ENCODE measurements at places on chromosomes 6 and 20. TPM values are rescaled to one million over a fixed set of nuclear protein-coding genes. Genes with fewer than 3 reads are reported as not detected.

DNA sequence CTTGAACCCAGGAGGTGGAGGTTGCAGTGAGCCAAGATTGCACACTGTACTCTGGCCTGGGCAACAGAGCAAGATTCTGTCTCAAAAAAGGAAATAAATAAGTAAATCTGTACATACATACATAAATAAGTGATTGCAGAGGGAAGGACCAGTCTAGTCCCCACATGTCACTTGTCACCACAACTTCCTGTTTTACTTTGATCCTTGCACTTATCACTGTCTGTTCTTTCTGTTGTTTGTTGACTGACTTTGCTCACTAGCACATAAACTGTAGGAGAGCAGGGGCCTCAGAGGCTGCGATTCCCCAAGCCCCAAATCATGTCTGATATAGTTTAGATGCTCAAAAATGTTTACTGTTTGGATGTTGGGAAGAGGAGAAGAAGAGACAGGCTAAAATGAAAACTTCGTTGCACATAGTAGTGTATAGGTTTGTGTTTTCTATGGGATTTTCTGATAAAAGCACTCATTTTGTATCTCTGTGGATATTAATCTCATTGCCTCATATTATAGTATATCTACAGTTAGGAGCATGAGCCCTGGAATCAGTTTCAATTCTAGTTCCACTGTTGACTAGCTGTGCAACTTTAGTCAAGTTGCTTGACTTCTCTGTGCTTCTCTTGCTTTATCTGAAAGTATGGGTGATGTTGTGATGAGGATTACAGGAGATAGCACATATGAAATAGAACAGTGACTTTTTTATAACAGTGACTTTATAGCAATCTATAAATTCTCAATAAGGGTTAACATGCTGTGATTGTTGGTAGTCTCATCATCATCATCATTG, 165.0 kb downstream of the TBC1D7 start:
- no peak for DNase-seq

The UST gene
- 13.2 TPM for polyA plus RNA-seq

DNA sequence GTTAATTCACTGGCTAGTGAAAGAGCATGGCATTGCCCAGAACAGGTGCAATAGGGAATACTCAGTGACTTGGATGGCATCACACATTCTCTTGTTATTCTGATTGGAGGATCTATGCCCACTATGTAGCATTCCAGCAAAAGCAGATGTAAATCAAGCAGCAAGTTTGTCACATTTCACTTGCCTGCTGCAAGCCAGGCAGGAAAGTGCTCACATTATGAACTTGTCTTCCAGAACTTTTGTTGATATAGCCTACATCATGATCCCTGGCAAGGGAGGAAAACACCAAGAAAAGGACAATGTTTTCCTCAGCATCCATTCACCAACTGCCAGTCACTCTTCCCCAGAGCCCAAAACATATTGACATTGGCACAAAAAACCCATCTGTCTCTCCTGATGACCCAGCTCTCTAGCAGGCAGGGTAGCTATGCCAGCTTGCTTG, 77.8 kb downstream of the ARHGAP18 start:
- DNase-seq, result no peak

- DNase-seq, result no peak
Observed at GRCh38 chr6:87378947-87379346, 28.8 kb upstream of the CFAP206 start.

The DNAH8 gene
- 0.25 TPM for polyA plus RNA-seq

DNA sequence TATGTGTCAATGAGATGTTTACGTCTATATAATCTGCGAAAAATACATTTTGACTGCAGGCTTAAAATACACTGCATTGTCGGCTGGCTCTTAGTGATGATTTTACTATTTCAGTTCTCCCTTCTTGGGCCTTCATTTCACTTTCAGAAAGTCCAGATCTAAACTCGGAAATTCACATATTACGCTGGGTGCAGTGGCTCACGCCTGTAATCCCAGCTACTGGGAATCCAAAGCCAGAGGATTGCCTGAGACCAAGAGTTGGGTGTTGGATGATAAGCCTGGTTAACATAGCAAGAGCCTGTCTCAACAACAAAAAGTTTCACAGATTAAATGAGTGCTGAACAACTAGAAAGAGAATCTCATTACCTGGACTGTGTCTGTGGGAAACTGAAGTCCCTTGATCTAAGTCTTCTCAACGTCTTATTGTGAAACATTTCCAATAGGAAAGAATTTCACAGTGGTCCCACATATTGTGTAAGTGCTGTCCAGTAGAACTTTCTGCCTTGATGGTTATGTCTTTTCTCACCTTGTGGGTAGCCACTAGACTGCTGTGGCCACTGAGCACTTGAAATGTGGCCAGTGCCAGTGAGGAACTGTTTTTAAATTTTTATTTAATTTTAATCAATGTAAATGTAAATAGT, 1.9 kb downstream of the GINM1 start:
- no peak for DNase-seq

GRCh38 chr6:126076992-126077664, 90.8 kb downstream of the TRMT11 start:
- DNase-seq, result no peak

GRCh38 chr6:158767709-158768108, 51.5 kb downstream of the EZR start:
- no peak for DNase-seq

DNA sequence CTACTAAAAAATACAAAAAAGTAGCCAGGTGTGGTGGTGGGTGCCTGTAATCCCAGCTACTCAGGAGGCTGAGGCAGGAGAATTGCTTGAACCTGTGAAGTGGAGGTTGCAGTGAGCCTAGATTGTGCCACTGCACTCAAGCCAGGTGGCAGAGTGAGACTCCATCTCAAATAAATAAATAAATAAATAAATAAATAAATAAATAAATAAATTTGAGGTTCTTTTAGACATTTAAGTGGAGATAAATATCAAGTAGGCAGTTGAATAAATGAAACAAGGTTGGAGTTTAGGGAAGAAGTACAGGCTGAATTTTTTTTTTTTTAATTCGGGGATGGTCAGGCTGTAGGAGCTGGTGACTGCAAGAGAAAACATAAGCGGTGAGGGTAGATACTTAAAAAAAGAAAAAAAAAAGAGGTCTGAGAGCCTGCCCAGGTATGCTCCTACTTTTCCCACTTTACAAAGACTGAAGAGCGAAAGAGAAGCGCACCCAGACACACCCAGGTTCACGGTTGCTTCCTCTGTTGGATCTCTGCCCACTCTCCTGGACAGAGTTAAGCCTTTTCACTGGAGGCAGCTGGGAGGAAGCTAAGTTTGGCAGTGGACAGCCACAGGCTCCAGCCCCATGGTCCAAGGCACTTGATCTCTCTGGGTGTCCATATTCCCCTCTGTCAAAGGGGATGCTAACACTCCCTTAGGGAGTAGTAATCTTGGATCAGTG, 100.9 kb upstream of the PRDM1 start:
- DNase-seq, result no peak

The HCRTR2 gene
- 0.42 TPM for polyA plus RNA-seq

DNA sequence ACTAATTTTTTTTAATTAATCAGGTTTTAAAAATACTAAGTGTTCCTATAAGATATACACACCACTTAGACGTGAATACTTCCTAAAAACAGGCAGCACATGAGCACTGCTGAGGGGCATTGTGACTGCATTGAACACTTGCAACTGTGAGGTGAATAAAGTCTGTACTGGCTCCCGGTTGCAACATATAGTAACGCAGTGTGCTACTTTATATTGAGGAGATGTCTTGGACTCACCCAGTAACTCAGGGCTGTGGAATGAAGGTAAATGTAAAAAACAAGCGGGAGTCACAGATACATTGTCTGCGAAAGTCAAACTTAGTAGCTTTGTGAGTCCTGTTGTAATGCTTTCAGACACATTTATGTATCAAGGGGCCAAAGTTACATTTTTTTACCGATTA, 17.0 kb upstream of the HLA-A start:
- no peak for DNase-seq
